ENCODE measurements at places on chromosomes 16 and 17.

- DNase-seq: no peak
These were observed 70.9 kb upstream of the KIFC3 start for GRCh38 chr16:57873218-57873617.

DNA sequence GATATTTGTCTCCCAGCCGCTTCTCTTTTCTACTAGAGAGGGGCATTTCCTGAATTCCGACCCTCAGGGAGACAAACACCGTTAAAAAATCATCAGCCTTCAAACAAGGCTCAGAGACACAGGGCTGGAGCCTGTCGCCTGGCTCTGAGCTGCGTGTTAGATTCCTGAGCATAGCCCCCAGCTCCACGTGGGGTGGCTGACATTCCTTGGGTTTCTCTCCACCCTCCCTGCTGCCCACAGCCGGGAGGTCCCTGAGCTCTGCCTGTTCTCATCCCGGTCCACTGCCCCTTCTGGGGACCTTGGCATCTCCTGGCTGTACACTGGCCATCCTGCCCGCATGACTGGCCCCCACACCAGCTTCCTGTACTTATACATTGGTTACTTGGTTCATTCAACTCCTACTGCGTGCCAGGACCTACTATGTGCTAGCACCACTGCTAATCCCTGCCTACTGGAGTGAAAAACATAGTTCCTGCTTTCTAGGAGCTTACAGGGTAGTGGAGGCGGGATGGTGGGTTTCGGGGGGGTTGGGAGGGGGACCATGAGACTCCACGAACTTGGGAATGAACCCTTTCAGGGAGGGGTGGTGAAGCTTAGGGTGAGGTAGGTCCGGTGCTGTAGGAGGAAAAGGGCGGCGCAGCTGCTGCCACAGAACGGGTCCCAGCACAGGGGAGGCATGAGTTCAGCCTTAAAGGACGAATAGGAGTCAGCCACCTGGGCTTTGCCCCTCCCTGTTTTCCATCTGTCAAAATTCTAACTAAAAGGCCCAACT is 52.1 kb upstream of the TMEM132E start:
- DNase-seq: no peak

GRCh38 chr16:54040975-54041374 is 245.6 kb downstream of the IRX3 start:
- no peak for DNase-seq

- no peak for DNase-seq
These were observed 76.9 kb upstream of the GNG13 start for GRCh38 chr16:877242-878071.

DNA sequence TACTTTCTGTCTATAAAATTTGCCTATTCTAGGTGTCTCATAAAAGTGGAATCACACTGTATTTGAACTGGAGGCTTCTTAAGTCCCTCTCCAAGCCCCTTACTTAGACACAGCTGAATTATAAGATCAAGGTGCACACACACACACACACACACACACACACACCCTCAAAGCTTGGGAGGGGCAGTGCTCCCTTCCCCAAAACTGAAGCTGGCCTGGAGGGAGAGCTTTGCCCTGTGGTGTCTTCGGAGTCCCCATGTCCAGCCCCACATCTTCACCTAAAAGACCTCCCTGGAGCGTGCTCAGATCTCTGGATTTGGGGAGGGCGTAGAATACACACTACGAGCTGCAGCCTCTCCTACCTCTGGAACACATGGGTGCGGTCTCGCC is 828 bp downstream of the EMP2 start:
- no peak for DNase-seq

GRCh38 chr16:17567455-17567854 is 96.7 kb upstream of the XYLT1 start:
- DNase-seq: no peak

DNA sequence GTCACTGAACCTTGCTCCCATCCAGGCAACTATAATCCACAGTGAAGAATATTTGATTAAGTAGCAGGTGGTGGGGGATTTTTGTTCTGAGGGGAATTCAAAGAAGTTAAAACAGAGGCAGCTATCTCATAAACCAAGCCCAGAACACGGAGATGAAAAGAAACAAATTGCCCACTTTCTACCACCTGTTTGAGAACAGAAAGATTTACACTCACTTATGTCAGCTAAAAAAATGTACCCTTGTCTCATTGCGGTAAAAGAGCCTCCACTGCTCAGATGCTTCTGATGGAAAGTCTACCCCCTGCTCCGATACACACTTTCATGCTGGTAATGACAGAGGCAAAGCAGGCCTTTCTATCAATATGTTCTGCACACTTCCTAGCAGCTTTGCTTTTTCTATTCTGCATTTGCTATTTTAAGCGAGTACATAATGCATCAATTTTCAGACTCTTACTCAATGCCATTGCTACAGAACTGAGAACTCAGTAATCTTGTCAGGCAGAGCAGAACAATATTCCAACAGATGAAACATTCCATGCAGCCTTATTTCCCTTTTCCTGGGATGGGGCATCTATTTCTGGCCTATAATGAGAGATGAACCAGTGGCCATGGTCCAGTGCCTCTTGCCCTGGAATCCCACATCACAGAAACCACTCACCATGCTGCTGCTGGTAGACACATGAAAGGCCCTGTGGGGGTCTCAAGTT is 29.0 kb downstream of the CDK5R1 start:
- no peak for DNase-seq

DNA sequence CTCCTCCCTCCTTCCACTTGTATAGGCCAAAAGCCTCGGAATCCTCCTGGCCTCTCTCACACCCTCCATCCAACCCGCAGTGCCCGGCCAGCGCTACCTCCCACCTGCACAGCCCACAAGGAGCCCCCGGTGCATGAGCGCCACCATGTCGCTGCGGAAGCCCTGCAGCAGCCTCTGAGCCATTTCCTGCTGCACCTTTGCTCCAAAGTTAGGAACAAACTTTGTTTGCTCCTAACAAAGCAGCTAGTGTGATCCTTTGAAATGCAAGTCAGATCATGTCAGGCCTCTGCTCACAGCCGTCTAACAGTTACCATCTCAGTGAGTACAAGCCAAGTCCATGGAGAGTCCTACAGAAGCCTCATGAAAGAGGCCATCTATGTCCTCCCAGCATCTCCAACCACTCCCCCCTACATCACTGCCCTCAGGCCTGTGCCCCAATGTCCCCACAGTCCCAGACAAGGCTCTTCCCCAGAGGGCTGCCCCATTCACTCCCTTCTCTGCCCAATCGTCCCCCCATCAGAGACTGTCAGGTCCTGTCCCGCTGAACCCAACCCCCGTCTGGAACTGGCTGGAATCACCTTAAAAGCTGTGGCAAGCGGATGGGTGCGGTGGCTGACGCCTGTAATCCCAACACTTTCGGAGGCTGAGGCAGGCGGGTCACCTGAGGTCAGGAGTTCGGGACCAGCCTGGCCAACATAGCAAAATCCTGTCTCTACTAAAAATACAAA is 7.5 kb downstream of the DCAKD start:
- no peak for DNase-seq

- DNase-seq: peak; percentile 41
These were observed 112.1 kb downstream of the UTP18 start for GRCh38 chr17:51372345-51373004.

DNA sequence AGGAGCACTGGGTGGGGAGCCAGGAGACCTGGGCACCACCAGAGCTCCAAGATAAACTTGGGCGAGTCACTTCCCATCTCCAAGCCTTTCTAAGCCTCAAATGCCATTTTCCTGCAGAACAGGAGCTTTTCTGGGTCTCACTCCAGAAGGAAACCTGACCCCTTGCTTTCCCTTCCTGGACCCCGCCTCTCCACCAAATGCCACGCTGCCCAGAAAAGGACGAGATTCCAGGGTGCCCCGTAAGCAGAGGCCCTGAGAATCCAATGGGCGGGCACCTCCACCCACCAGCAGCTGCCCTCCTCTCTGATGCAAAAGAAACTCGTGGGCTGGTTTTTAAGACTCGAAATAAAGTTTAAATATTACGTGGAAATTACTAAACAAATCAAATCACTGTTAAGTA is 31.3 kb downstream of the ZNF423 start:
- no peak for DNase-seq

GRCh38 chr17:79907217-79907715 is 68.0 kb upstream of the CBX4 start:
- no peak for DNase-seq

DNA sequence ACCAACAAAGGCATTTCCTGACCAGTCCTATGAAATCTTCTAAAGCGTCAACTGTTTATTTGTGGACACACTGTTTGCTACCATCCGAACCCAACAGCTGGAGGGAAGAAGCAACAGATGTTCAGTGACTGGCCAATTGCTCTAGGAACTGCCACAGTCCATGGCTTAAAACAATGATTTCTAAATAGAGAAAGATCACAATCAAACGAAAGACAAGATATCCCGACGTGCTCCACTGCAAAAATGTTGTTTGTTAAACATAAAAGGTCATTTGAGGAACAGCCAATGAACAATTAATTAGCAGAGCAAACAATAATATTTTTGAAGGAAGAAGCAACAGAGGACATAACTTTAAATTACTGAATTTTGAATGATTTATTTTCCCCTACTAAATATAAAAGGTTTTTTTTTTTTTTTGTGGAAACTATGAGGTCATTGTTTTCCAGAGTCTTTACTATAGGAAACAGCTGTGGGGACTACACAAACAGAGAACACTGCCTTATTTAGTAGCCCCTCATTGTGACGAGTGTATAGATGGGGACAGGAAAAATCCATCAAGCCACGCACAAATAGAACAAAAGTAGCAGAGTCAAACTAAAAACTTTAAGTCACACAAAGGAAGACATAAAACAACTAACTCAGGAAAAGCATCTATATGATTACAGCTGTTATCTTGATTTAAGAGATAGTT is 17.2 kb downstream of the USP31 start:
- no peak for DNase-seq

GRCh38 chr17:48487221-48487620 is 43.6 kb downstream of the HOXB1 start:
- DNase-seq: no peak

DNA sequence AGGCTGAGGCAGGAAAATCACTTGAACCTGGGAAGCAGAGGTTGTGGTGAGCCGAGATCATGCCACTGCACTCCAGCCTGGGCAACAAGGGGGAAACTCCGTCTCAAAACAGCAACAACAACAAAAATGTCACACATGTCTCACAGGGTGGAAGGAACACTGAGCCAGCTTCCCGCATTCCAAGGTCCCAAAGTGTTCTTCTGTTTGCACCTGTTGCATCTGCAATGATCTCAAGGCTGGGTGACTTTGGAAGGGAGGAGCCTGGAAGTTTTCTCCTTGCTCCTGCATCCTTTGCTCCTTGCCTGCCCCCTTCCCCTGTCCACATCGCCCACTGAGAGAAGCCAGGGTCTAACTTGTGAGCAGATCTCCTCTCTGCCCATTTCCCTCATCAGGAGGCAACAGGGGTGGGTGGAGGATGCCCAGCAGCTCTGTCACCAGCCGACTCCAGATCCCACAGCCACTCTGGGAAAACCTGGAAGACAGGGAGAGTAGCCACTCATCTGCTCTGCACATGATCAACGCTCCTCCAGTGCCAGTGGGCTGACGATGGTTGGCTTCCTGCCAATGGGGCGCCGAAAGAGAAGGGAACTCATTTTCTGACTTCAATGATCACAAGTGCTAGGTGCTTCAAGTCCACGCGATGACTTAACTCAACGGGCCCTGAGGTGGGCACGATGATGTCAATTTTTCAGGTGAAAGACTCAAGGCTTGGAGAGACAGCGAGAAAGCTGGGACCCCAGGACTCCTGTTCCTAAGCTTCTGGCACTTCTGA is 12.6 kb downstream of the CHST6 start:
- DNase-seq: no peak

GRCh38 chr17:1360975-1361374 is 39.0 kb downstream of the YWHAE start:
- peak; percentile 40 for DNase-seq

GRCh38 chr17:82269138-82269881 is 4.2 kb downstream of the CSNK1D start:
- no peak for DNase-seq

- no peak for DNase-seq
These were observed 5.3 kb downstream of the FAM234A start for GRCh38 chr16:239948-240277.

GRCh38 chr16:21953541-21953902 is 361 bp downstream of the UQCRC2 start:
- no peak for DNase-seq

DNA sequence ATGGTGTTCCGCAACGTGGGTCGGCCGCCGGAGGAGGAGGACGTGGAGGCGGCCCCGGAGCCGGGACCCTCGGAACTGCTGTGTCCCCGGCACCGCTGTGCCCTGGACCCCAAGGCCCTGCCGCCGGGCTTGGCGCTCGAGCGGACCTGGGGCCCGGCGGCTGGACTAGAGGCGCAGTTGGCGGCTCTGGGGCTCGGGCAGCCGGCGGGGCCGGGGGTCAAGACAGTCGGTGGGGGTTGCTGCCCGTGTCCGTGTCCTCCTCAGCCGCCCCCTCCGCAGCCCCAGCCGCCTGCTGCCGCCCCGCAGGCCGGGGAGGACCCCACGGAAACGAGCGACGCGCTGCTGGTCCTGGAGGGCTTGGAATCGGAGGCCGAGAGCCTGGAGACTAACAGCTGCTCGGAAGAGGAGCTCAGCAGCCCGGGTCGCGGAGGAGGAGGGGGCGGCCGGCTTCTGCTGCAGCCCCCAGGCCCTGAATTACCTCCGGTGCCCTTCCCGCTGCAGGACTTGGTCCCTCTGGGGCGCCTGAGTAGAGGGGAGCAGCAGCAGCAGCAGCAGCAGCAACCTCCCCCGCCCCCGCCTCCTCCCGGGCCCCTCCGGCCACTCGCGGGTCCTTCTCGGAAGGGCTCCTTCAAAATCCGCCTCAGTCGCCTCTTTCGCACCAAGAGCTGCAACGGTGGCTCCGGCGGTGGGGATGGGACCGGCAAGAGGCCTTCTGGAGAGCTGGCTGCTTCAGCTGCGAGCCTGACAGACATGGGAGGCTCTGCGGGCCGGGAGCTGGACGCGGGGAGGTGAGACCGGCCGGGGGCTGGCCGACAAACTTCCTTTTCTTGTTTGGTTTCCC is 821 bp downstream of the SOCS7 start:
- DNase-seq: peak; percentile 22

DNA sequence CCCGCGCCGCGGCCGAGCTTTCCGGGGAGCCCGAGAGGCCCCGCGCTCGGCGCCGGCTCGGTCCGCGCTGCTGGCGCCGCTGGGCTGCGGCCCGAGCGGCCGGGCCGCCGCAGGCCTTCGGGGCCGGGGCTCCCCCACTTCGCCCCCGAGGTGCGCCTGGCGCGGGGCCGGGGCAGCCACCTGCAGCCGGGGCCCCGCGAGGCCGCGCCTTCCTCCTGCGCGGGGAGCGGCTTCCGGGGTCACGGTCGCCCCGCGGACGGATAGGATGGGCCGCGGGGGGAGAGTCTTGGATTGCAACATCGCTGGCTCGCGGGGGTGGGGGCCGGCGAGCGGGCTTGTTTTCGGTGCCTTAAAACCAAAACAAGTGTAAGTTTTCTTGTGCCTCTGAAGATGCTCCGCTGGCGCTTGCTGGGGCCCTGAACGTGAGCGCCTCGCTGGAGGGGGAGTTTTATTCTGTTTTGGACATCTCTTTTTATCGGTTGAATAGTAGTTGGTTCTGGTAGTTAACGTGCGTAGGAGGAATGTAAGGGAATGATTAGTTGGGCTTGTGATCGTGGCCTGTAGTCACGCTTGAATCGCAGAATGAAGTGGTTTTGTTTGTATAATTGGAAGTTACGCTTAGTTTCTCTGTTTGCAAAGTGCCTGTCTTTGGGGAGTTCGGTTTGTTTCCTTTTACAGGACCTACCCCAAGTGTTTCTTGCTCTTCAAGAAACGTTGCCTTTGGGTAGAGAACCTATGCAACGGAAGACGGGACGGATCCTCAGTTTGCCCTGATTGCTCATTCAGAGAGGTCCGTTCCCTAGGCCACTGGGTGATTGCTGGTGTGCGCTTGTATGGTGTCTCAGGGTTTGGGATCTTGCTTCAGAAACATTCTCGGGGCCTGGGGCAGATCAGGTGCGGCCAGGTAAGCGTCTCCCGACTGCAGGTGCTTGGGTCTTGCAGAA is 724 bp downstream of the UBE2I start:
- DNase-seq: peak; percentile 56

Measured in activated CD4-positive, alpha-beta T cell treated with anti-CD3 and anti-CD28 coated beads, Interleukin-2, Interleukin-6, amounts not matched to agents 100 ng/mL and 50 ng/mL, durations not matched to agents 16 hours and 8 hours (primary cell).